ENCODE measurements at places on chromosomes 4 and X.

GRCh38 chr4:151744614-151745013 is 16.2 kb downstream of the GATB start:
- DNase-seq, result peak; percentile 42

- DNase-seq, result no peak
Measured at GRCh38 chrX:107102980-107103379, 15.6 kb downstream of the RBM41 start.

GRCh38 chr4:146370841-146371240 is 150.9 kb downstream of the SLC10A7 start:
- no peak for DNase-seq

GRCh38 chrX:12865359-12865758 is 1.5 kb upstream of the TLR7 start:
- peak; percentile 48 for DNase-seq

GRCh38 chrX:69124108-69124507 is 41.1 kb downstream of the PJA1 start:
- no peak for DNase-seq
